NCI-H1092 (cell line): ENCODE measurements at places on chromosomes 2 and 18.

- DNase-seq = no peak
Measured at GRCh38 chr2:144826105-144826504, 306.2 kb upstream of the ZEB2 start.

GRCh38 chr2:200306931-200307723 is 634 bp downstream of the SPATS2L start:
- DNase-seq = no peak

- no peak for DNase-seq
Measured at GRCh38 chr2:33730804-33731203, 131.7 kb upstream of the FAM98A start.

DNA sequence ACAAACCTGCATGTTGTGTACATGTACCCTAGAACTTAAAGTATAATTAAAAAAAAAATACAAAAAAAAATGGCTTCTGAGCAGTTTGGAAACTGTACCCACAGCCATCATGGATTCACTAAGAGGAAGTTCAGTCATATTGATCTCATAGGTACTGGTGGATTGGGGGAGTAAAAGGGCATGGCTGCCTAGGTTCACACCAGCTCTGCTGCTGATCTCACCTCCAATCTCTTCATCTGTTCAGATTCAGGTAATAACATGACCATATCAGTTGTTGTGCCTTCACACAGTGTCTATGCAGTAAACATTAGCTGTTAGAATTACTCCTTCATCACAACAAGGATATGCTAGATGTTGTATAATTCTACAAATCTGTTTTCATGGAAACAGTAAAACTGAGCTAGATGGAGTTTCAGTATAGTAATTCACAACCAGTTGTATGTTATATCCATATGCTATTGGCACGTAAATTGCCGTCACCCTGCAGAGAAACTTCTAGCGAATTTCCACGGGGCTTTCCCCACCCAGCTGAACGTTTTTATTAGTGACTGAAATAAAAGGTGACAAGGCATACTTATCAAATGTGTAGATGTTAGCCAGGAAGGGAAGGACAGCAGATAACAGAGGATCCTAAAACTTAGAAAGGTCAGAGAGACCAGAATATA is 59.3 kb upstream of the ITM2C start:
- no peak for DNase-seq
